ENCODE measurements at places on chromosomes 1 and 21.

GRCh38 chr1:47174656-47175020 is 15.2 kb downstream of the PDZK1IP1 start:
- no peak for DNase-seq

GRCh38 chr1:100443811-100444571 is 91.7 kb downstream of the CDC14A start:
- no peak for DNase-seq

GRCh38 chr1:182886985-182887384 is 47.8 kb downstream of the DHX9 start:
- no peak for DNase-seq

DNA sequence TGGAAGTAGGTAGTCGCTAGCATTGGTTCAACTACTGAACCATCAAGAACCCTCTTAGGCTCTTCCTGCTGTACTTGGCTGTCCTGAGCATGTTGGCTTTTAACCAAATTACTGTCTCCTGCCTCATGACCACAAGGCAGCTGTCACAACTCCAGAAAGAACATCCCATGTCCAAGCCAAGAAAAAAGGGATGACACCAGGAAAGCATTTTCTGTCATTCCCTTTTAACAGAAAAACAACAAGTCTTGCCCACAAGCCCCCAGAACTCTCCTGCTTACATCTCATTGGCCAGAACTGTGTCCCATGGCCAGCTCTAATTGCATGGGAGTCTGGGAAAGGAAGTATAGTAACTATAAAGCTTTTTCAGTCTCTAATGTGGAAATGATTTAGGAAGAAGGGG is 2.4 kb upstream of the RNU5D-1 start:
- no peak for DNase-seq

DNA sequence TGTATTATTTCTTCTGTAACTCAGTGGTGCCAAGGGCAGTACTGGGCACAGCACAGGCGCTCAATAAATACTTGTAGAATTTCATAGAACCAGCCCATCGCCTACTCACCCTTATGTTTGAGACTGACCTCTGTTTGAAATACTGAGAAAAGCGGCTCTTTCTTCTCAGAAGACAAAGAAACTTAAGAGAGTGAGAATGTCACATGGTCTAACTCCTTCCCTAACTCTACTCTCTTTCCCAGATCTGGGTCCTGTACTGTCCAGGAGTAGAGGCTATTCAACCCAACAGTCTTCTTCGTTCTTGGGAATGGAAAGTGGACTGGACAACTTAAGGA is 4.2 kb downstream of the IGSF8 start:
- no peak for DNase-seq

DNA sequence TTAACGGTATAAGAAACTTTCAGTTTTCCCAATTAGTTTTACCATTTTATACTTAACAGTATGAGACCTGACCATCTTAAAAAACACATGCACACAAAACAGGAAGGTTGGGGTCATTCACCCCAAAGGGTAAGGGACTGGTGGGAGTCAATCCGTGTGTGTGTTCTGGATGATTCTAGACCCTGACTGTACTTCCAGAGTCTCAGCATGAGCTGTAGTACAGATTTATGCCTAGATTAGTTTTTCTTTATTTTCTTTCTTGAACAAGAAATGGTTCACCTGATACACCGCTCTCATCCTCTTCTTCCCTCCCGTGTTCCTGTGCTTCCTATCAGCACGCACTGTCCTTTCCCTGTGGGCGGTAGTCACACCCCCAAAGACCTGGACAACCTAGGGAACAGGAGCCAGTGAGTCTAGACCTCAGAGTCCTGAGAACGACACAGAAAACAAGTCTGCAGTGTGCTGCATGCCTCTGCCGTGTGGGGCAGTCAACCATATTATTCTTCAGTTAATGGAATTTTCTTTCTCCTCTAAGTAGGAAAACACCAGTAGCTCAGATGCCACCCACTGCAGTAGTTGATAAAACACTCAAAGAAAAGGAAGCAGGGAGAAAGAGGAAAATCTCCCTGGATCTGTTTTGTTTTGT is 38.9 kb upstream of the MRPS6 start:
- no peak for DNase-seq

GRCh38 chr21:42262831-42263231 is 43.9 kb downstream of the ABCG1 start:
- peak; percentile 88 for DNase-seq

DNA sequence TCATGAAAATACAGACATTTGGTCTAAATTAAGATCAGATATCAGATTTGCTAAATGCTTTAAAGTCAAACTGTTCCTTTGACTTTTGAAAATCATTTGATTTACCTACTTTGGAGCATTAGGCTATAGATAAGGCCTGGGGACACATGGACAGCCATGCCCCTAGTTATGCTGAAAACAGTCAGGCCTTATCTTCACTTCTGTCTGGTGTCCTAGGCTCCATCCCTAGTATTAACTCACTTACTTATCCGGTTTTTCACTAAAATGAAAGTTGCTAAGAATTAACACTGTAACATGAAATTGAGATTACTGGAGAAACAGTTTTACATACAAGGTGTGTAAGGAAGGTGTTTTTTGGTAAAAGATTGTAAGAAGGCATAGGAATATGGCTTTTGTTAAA is 4.5 kb upstream of the CATSPERE start:
- no peak for DNase-seq

DNA sequence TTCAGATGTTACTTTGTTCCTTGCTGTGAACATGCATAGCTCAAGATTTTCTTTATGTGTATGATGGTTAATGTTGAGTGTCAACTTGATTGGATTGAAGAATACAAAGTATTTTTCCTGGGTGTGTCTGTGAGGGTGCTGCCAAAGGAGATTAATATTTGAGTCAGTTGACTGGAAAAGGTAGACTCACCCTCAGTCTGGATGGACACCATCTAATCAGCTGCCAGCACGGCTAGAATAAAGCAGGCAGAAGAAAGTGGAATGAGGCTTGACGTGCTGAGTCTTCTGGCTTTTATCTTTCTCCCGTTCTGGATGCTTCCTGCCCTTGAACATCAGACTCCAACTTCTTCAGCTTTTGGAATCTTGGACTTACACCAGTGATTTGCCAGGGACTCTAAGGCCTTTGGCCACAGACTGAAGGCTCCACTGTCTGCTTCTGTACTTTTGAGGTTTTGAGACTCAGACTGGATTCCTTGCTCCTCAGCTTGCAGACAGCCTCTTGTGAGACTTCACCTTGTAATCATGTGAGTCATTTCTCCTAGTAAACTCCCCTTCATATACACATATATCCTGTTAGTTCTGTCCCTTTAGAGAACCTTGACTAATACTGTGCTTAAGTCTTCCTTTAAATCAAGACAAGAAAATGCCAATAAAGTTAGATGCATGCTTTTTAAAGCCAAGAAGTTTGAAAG is 626.6 kb downstream of the KCNT2 start:
- no peak for DNase-seq

DNA sequence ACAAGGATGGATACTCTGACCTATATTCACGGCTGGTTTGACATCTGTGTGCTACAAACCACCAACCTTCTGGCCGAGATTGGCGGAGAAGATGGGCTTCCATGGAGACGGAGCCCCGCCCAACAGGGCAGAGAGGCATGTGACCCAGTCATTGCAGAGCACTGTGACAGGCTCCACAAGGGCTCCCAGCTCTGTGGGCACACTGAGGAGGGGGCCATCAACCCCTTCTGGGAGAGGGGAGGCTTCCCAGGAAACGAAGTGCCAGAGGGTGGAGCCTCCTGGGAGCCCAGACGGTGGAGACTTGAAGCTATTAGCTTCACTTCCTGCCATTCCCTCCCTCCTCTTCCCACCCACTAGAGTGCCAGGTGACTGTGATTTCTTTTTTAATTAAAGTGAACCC is 71.6 kb upstream of the IFFO2 start:
- DNase-seq, result no peak
